Naive thymus-derived CD8-positive, alpha-beta T cell (primary cell): ENCODE measurements at places on chromosomes 16 and 17. TPM values are rescaled to one million over a fixed set of nuclear protein-coding genes. Genes with fewer than 3 reads are reported as not detected.

DNA sequence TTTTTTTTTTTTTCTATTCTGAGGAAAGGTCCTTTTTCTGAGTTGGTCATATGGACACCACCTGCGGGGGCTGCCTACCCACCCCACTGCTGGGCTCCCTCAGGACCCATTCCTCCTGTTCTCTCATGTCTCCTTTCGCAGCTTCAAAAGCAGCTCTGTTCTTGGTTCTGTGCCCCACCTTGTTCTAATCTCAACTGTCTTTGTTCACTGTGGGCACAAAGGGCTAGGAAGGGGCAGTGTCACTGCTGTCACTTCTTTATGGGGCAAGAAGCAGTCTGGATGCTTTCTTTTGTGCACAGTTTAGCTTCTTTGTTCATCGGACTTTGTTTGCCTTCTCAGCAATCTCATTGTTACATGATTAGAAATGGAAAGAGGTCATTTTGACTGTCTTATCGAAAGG, 7.1 kb downstream of the GOSR2 start:
- DNase-seq = no peak

DNA sequence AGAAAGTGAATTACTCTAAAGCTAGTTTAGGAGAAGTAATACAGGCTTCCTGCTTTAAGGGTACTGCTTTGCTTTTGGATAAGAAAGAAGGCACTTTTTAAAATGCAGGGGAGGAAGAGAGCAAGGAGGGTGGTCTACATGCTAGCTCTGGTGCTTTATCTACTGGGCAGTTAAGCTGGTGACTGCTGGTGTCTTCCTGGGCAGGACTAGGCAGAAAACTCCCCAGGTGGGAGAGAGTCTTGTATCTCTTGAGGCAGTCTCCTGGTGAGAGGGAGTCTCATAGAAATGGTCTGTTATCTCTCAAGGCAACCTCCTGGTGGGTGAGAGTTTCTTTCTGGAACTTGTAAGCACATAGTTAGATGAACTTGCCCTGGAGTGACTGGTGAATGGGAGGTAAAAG, 953.9 kb upstream of the GOT2 start:
- no peak for DNase-seq

DNA sequence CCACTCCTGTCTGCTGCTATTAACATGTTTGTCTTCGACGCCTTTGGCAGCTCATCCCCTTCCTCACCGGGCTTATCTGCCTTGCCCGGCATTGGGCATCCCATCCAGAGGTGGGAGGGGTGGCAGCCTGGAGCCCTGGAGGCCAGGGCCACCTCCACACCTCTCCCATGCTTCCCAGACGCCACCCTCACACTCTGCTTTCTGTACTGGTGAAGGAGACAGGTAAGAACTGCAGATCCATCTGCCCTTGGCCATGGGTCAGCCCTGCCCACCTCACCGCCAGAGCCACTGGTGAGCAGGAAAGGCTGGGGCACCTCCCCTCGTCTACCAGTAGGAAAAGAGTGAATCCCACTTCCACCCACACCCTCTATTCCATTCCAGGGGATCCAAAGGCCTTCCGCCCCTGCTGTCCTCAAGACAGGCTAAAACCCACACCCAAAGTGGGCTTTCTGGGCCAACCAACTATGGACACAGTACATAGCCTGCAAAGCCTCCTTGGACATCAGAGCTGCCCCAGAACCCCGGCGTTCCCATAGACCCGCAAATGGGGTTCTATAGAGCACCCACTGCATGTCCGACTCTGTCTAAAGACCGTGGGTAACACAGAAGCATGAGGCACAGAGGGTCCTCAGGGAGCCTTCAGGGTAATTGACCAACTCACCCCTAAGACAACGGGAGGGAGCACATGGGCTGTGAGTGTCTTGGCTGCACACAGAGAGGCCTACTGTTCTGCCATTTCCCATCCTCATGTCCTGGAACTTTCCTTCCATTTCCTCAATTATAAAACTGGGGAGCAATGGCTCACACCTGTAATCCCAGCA, 23.4 kb upstream of the RBFOX3 start:
- no peak for DNase-seq

The CCDC144A gene
- polyA plus RNA-seq = 1.5 TPM

DNA sequence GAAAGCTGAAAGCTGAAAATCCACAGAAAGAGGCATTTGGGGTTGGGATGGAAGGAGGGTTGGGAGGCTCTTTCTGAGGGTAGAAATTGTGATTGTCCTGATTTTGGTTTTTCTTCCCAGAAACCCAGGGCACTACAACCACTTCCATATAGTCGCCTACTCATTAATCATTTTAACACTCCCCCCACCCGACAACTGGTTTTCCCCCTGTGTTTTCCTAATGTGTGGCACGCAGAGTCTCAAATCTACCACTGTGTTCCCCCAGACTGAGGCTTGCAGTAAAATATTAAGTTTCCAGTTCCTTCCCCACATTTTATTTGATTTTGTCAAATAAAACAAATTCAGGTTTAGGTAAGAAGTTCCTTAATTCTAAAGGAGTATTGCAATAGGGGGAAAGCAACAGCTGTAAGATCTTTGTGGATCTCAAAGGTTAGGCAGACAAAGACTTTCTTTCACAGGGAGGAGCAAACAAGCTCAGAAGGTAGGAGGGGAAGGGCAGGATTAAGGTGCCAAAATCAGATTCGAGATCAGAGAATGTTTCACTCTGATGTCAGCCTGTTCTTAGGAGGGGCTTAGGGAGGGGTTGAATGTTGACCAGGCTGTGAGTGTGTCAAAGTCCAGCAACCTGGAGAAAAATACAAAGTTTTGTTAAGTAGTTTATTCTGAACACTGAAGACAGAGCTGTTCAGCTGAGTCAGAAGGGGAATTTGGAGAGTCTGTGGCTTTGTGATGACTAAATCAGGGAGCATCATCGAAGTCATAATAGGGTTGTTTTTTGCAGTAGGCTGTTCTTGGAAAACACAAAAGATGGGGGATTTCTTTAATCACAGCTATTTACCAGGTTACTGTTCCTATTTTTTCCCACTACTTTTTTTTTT, 3.6 kb downstream of the ZNF267 start:
- no peak for DNase-seq
